ENCODE measurements at places on chromosomes 5 and 9. TPM values are rescaled to one million over a fixed set of nuclear protein-coding genes. Genes with fewer than 3 reads are reported as not detected.

The DMRT3 gene
- 0.21 TPM for polyA plus RNA-seq

The MGAT1 gene
- 129 TPM for polyA plus RNA-seq

DNA sequence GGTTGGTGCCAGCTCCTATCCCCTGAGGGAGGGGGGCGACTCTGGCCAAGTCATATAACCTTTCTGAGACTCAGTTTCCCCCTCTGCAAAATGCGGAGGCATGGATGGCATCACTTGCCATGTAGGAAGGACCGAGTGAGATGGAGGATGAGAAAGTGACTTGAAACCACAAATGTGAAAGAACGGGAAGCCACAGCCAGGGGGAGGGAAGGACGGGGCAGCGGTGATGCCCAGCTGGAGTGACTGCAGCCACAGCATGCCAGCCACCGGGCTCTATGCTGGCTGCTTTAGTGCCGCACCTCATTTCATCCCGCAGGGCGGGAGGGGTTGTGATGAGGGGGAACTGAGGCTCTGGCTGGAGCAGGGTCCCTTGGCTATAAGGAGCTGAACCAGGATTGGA lies 74.5 kb downstream of the HMCN2 start:
- H3K27ac ChIP-seq = no peak overlapping the region
- no peak overlapping the region for H3K4me3 ChIP-seq
- DNase-seq = no peak
- no peaks in the 10 kb centered on the region for H3K4me1 ChIP-seq
- no peaks in the 10 kb centered on the region for H3K27me3 ChIP-seq
- no peaks in the 10 kb centered on the region for H3K36me3 ChIP-seq

The RICTOR gene
- 16.7 TPM for polyA plus RNA-seq

- no peak overlapping the region for H3K27ac ChIP-seq
- H3K27me3 ChIP-seq = no peaks in the 10 kb centered on the region
- H3K4me3 ChIP-seq = no peak overlapping the region
- no peaks in the 10 kb centered on the region for H3K4me1 ChIP-seq
- H3K36me3 ChIP-seq = peaks cover 62% of the 10 kb centered on the region
Observed at GRCh38 chr9:136216541-136217244, 11.8 kb upstream of the LHX3 start.

- no peaks in the 10 kb centered on the region for H3K27me3 ChIP-seq
- H3K4me1 ChIP-seq = peaks cover 23% of the 10 kb centered on the region
- no peak for DNase-seq
Observed at GRCh38 chr5:74401281-74401945, 239.1 kb downstream of the ENC1 start.

The GNA14 gene
- 1.4 TPM for polyA plus RNA-seq

The SLC6A7 gene
- polyA plus RNA-seq = 0.07 TPM
